NCI-H2081 treated with DMSO at 0.1 percent for 48 hours (cell line): ENCODE measurements at places on chromosomes 6 and 20.

- DNase-seq: no peak
Measured at GRCh38 chr20:5000263-5001173, 792 bp downstream of the SLC23A2 start.

DNA sequence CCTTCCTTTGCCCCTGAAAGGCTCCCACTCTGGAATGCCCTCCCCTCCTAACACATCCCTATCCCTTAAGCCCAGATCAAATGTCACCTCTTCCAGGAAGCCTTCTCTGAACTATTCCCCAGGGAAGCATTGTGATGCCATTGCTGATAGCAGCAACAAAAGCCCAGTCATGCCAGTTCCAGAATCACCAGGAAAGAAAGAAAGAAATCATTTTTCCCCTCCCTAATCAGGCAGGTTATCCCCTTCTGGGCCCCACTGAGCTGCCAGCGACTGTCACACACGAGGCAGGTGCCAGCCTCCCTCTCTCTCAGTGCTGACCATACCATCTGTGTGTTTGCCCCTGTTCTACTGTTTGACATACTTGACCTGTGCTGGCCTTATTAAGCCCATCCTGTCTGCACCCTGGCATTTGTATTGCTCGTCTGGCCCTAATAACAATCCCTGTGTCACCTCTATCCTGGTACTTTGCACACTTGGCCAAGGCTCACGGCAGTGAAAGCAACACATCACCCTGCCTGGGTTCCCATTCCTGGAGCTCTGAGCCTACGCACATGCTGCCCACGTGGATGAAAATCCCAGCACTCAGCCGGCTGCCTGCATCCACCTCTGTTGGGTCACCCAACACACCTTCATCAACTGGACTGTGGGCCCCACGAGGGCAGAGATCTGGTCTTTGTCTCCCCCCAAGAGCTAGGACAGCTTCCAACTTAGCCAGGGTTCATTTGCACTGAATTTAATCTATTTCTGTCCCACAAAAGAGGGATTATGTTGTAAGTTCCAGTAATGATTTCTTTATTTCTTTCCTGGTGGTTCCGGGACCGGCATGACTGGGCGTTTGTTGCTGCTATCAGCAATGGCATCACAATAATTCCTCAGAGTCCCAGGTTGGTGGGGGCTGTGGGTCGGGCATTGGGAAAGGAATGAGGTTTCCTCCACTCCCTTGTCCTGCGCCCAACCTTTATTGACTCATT, 5.3 kb upstream of the BPIFB1 start:
- DNase-seq: no peak

- no peak for DNase-seq
Measured at GRCh38 chr6:26173836-26174145, 86.6 kb downstream of the HFE start.

GRCh38 chr20:50427719-50428083, 82.5 kb upstream of the PTPN1 start:
- DNase-seq: no peak

GRCh38 chr20:20465252-20465651, 97.3 kb downstream of the INSM1 start:
- no peak for DNase-seq

GRCh38 chr6:51926125-51926524, 161.3 kb downstream of the PKHD1 start:
- DNase-seq: no peak

DNA sequence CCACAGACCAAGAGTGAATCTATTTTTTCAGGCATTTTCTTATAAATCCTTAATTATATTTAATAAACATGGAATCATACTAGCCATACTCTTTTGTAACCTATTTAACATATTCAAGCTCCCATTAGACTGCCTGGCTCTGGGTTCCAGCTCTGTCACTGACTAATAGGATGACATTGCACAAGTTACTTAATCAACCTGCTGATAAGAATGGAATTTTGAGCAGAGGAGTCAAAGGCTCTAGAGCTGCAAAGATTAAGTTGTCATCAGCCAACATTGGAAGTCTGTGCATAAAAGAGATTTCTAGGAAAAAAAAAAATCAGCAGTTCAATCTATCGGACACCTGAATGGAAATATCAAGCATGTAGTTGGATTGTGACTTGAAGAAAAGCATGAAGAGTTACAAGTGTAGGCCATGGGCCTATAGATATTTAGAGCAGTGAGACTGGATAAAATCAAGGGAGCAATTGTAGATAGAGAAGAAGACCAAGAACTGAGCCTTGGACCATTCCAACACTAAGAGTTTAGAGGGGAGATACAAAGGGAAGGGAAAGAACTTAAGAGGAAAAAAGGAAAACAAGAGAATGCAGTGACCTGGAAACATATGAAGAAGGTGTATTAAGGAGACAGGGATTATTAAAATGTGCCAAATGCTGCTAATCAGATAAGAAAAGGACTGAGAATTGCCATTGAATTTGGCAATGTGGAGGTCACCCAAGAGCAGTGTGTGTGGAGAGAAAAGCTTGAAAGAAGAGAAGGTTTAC, 11.0 kb upstream of the HINT3 start:
- DNase-seq: no peak
